ENCODE measurements at places on chromosomes 11 and 22. TPM values are rescaled to one million over a fixed set of nuclear protein-coding genes. Genes with fewer than 3 reads are reported as not detected.

The QSER1 gene
- 21.8 TPM for total RNA-seq

The OR5J2 gene
- total RNA-seq, result not detected

The DDI1 gene
- not detected for total RNA-seq

The TENM4 gene
- total RNA-seq, result 0.38 TPM

The FAM83F gene
- 17.5 TPM for total RNA-seq

The AKIP1 gene
- 11.6 TPM for total RNA-seq

The MB gene
- not detected for total RNA-seq

The GNG3 gene
- 0.19 TPM for total RNA-seq

The MISFA gene
- 1.3 TPM for total RNA-seq

The RABL2B gene
- 11.5 TPM for total RNA-seq

DNA sequence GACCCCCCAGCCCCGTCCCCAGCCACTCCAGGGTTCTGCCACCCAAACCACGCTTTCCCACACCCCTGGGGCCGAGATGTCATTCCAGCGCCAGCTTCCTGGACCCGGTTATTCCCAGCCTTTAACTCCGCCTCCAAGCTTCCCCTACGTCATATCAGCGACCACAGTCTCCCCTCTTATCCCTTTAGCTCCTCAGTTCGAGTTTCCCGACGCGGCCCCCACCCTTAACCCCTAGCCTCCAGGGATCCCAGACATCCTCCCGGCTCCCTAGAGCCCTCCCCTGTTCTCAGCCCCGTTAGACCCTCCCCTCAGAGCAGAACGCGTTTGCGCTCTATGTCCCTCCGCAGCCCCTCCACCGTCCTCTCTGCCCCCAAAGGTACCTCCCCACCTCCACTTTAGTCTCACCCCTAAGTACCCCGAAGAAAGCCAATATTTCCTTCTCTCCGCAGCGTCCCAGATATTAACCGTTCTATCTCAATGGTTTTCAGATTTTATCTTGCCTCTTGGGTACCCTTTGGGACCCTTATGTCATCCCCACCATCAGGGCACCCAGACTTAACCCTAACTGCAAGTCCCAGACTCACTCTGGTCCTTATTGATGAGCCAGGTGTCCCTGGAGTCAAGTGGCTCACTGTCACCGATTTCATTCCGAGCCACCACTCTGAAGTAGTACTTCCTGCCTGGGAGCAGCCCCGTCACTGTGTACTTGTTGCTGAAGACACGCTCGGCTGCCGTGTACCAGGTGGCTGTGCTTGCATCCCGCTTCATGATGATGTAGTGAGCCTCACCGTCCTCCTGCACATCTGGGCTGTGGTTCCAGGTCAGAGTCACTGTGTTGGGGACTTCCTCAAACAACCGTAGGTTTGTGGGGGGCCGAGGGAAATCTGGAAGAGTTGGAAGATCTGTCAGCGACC is 8.0 kb downstream of the TMEM86A start:
- H3K27me3 ChIP-seq, result no peaks in the 10 kb centered on the region
- peak overlapping the region; percentile 22 for H3K4me3 ChIP-seq
- peak overlapping the region; percentile 67 for H3K27ac ChIP-seq
- peaks cover 3% of the 10 kb centered on the region for H3K4me1 ChIP-seq
- no peaks in the 10 kb centered on the region for H3K36me3 ChIP-seq

DNA sequence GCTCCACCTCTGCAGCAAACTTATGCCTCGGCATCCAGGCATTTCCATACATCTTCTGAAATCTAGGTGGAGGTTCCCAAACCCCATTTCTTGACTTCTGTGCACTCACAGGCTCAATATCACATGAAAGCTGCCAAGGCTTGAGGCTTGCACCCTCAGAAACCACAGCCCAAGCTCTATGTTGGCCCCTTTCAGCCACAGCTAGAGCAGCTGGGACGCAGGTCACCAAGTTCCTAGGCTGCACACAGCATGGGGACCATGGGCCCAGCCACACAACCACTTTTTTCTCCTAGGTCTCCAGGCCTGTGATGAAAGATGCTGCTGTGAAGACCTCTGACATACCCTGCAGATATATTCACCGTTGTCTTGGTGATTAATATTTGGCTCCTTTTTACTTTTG is 24.7 kb upstream of the MTMR2 start:
- H3K4me1 ChIP-seq, result no peaks in the 10 kb centered on the region
- no peaks in the 10 kb centered on the region for H3K36me3 ChIP-seq
- no peak for DNase-seq
- H3K27me3 ChIP-seq, result no peaks in the 10 kb centered on the region
- H3K4me3 ChIP-seq, result no peak overlapping the region
- no peak overlapping the region for H3K27ac ChIP-seq

GRCh38 chr11:31870609-31871309 is 59.6 kb upstream of the PAX6 start:
- peak; percentile 54 for DNase-seq
- H3K4me1 ChIP-seq, result no peaks in the 10 kb centered on the region
- H3K27ac ChIP-seq, result no peak overlapping the region
- no peak overlapping the region for H3K4me3 ChIP-seq

GRCh38 chr22:49736538-49736937 is 91.1 kb downstream of the BRD1 start:
- DNase-seq, result no peak
- no peaks in the 10 kb centered on the region for H3K36me3 ChIP-seq
- H3K4me3 ChIP-seq, result no peak overlapping the region
- H3K4me1 ChIP-seq, result no peaks in the 10 kb centered on the region
- H3K27ac ChIP-seq, result no peak overlapping the region

DNA sequence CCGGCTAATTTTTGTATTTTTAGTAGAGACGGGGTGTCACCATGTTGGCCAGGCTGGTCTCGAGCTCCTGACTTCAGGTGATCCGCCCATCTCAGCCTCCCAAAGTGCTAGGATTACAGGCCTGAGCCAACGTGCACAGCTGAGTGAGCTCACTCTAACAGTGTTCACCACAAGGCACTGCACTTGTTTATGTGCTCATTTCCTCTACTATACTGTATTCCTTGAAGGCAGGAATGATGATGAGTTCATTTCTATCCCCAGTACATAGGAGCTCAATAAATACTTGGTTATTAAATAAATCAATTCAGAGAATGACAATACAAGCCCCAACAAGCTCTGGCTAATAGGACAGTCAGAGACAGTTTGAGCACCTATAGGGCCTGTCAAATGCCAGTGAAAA is 29.1 kb downstream of the ALG8 start:
- H3K4me3 ChIP-seq, result no peak overlapping the region
- no peaks in the 10 kb centered on the region for H3K36me3 ChIP-seq
- no peaks in the 10 kb centered on the region for H3K4me1 ChIP-seq
- DNase-seq, result no peak
- H3K27ac ChIP-seq, result no peak overlapping the region

DNA sequence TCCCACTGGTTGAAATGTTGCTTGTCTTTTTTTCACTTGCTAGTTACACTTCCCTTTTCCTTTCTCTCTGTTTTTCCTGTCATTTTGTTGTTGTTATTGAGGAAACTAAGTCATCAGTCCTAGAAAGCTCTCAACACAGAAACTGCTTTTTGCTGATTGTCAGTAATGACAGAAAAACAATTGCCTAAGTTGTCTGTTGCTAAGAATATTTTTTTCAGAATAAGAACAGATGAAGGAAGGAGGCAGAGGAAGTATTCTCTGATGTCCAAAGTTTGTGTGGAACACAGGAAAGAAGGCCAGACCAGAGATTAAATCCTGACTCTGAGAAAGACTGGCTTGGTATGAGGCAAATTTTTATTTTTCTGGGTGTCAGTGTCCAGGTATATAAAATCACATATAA is 163.3 kb downstream of the CASP12 start:
- DNase-seq, result no peak
- no peaks in the 10 kb centered on the region for H3K4me1 ChIP-seq
- H3K27ac ChIP-seq, result no peak overlapping the region
- no peaks in the 10 kb centered on the region for H3K36me3 ChIP-seq
- no peaks in the 10 kb centered on the region for H3K27me3 ChIP-seq

DNA sequence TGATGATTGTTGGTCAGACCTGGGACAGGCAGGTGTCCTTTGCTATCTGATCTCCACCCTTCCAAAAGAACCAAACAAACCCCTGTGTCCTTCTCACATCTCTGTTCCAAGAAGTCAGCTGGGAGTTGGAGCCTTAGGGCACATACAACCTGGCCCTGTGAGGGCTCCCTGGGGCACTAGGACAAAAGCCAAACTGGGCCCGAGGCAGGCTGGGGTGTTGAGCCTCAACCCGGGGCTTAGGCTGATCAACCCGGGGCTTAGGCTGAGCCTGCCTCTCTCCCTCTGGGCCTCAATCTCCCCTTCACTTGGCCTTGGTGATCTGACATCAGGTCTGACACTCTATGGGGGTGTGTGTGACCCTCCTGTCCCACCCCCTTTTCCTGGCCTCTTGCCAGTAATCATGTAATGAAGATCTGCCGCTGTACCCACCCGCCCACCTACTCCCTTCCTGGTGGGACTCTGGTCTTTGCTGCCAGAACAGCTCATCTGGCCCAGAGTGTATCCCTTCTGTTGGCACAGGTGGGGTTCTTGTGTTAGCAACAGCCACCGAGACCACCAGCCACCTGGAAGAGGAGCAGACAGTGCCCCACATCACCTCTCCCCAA is 22.8 kb upstream of the UVRAG start:
- no peaks in the 10 kb centered on the region for H3K36me3 ChIP-seq
- DNase-seq, result no peak
- no peak overlapping the region for H3K27ac ChIP-seq
- H3K4me3 ChIP-seq, result no peak overlapping the region
- no peaks in the 10 kb centered on the region for H3K27me3 ChIP-seq

DNA sequence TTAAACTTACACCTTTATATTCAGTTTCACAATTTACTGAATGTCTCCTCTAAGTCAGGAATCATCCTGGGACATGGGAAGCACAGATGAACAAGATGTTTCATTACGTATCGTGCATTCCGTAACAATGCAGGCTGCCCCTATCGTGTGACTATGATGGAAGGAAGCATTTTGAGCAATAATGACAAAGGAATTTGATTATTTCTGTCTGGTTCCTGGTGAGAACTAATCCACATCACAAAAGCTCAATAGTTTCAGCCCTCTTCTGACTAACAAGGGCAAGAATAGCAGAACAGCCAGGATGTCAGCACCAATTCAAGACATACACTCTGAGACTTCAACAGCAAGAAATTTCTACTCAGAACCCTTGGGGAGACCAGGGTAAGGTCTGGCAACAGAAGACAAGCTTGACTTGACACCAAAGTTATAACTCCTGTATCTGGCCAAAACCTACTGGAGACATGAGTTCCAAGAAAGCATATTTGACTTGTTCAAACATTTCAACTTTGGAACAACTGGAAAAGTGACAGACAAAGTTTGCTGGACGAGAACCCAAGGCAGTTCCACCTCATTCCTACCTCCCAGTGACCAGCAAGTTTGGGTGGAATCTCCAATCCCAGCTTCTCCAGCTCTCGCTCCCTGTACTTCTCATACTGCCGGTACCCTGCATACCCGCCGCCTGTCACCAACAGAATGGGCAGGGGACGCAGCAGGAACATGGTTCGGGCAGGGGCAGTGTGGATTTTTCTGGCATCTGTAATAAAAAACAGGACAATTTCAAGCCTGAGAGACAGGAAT is 14.3 kb downstream of the PISD start:
- no peak for DNase-seq
- H3K36me3 ChIP-seq, result peaks cover 5% of the 10 kb centered on the region
- H3K4me3 ChIP-seq, result no peak overlapping the region
- H3K27me3 ChIP-seq, result no peaks in the 10 kb centered on the region
- no peak overlapping the region for H3K27ac ChIP-seq
- H3K4me1 ChIP-seq, result peaks cover 4% of the 10 kb centered on the region

GRCh38 chr22:19870153-19871022 is 15.7 kb upstream of the GNB1L start:
- H3K36me3 ChIP-seq, result no peaks in the 10 kb centered on the region
- no peak overlapping the region for H3K27ac ChIP-seq
- H3K27me3 ChIP-seq, result no peaks in the 10 kb centered on the region
- H3K4me3 ChIP-seq, result no peak overlapping the region
- no peak for DNase-seq

- H3K36me3 ChIP-seq, result no peaks in the 10 kb centered on the region
- H3K27ac ChIP-seq, result no peak overlapping the region
- peaks cover 6% of the 10 kb centered on the region for H3K4me1 ChIP-seq
- DNase-seq, result no peak
These were observed 1.2 kb upstream of the CCDC86 start for GRCh38 chr11:60840470-60841430.

GRCh38 chr22:35903571-35904335 is 124.9 kb downstream of the RBFOX2 start:
- no peak overlapping the region for H3K4me3 ChIP-seq
- no peaks in the 10 kb centered on the region for H3K36me3 ChIP-seq

Measured in pancreas (tissue), 10 donors.